Head of caudate nucleus (tissue), 42 donors: ENCODE measurements at places on chromosomes 16 and 17.

GRCh38 chr17:17626151-17626805 lies 34.8 kb upstream of the PEMT start:
- no peak for DNase-seq

DNA sequence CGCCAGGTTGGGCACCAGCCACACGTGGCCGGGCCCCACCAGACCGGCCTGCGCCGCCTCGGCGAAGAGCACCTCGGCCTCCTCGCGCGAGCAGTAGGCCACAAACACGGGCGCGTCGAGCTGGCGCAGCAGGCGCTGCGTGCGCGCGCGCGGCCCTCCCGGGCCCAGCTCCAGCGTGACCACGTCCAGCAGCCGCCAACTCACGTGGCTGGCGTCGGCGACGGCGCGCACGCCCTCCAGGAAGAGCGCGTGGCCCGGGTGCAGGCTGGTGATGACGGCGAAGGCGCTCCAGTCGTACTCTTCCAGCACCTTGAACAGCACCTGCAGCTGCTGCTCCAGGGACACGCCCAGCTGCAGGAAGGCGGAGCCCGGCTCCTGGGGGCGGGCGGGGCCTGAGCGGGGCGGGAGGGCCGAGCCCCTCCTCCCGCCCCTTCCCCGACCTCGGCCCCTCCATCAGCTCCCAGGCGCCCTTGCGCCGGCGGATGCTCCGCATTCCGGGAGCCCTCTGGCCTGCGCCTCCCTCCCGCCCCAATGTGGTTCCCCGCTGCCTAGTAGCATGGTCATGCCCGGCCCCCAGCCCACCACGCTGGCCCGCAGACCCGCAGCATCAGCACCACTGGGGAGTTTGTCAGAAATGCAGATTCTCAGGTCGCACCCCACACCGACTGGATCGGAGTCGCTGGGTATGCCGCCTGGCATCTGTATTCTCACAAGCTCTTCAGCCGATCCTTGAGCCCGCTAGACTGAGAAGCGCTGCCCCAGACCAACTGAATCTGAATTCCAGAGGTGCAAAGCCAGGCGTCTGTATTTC lies 7.2 kb downstream of the GRIN2C start:
- DNase-seq, result no peak

DNA sequence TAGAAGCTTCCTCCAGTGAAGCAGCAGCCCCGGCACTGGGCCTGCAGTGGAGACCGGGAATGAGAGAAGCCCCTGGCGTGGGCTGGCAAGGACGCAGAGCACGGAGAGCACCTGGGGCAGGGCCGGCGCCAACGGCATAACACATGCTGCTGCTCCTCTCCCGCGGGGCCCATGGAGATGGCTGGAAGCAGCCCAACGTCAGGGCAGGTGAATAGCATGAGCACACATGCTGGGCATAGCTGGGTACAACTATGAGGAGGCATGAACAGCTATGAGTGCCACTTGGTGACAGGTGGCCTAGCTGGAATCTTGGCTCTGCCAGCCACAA lies 46.4 kb downstream of the IRF8 start:
- DNase-seq, result no peak

DNA sequence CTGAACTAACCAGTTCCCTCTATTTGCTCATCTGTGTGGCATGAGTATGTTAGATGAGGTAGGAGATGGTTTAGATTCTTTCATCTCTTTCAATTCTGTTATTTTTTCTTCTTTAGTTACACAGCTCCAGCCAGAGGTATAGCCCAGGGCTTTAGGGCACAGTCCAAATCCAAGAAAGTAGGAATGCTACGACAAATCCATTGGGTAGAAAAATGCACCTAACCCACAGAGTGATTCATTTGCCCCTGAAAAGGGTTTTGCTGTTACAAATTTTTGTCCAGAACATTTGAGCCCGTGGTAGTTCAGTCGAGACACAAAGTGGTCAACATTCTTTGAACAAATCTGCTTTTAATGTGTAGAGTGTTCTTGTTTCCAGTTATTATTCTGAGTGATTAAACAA lies 250.7 kb downstream of the HS3ST3A1 start:
- no peak for DNase-seq

GRCh38 chr17:1377334-1377733 lies 22.7 kb downstream of the YWHAE start:
- DNase-seq, result no peak

- no peak for DNase-seq
Observed at GRCh38 chr16:53546988-53547391, 44.0 kb upstream of the AKTIP start.

GRCh38 chr16:80019395-80019794 lies 418.9 kb upstream of the MAF start:
- DNase-seq, result no peak

DNA sequence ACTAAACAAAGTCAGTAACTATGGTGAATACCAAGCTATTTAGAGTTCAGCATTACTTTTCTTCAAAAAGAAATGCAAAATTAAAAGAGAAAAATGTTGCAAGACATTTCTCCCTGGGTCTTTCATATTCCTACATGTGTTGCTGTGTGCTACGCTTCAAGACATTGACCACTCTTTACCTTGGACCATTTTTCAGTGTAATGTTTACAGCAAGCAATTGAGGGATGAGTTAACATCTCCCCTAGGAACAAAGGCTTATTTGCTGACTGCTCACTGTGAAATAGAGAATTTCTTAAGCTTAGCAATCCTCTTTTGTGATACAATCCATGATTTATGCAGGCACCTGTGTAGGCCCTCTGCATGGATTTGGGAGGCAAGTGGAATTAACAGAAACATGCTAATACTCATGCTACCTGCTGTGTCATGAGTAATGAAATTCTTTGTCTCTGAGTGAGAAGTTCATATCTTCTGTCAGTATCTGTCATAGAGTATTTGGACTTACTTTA lies 1202.9 kb upstream of the CDH8 start:
- DNase-seq, result no peak

DNA sequence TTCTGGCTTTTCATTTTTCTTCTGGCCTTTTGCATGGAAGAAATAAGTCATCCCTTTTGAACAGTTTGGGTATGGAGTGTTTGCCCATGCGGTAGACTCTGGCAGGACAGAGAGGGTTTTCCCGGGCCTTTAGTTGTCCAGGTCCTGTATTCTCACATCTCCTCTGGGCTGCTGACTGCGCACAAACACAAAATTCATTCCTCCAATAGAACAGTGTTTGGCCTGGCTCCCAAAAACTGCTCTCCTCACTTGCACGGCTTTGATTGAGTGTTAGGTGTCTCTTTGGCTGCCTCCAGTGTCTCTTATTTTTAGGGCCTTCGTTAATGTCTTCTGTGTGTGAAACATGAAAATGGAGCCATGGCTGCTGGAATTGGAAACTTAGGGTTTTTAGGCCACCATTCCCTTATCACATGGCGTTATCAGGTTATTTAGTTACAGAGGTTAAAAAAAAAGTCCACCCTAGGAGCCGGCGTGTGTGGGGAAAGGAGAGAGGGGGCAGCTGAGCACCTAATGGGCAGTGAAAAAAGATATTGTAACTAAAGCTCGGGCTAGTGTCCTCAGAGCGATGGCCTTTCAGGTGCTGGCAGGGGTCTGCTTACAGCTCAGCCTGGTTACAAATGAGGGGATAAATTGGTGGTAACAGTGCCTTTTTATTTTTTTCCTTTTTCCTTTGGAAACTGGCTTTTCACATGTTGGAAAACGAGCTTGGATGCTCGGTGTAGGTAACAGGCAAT lies 47.3 kb downstream of the PRKCA start:
- DNase-seq, result no peak
